ENCODE measurements at places on chromosomes 6 and 20.

DNA sequence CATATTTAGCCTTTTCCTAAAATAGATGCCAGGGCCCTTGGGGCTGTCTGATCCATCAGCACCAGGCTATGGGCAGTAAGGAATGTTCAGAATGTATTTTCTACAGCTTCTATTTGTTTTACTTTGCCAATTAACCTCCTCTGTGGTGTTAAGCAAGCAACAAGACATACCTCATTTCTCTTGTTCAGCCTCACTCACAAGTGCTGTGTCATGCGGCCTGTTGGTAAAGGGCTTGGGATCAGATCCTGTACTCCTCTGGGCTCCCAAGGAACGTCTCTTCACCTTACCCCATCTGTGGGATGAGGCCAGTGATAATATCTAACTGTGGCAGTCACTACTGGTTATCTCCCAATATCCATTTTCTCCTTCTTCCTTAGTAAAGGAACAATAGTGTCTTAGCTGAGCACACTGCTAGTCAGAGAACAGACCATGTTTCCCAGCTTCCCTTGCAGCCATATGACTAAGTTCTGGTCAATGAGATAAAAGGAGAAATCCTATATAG, 7.0 kb upstream of the DSTN start:
- DNase-seq: no peak

GRCh38 chr6:168041928-168042327, 37.1 kb downstream of the FRMD1 start:
- no peak for DNase-seq

GRCh38 chr6:16059496-16059895, 69.4 kb upstream of the MYLIP start:
- no peak for DNase-seq

DNA sequence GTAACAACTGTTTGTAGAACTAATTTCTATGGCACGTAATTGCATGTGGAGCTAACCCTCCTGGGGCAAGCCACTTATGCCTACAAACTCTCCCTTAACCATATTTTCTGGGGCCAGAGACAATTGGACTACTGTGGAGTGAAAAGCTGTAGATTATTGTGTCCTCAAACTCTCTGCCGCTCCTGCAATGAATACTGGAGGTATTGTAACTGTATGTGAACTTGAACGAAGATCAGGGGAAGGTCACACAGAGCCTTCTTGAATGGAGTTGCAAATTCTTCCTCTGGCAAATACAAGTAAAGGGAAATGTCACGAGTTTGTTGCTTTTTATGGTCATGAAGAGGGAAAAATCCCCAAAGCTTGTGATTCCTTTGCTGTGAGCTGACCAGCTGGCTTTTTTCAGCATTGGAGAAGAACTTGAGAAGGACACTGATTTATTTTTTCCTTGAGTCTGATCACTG, 18.2 kb downstream of the AKAP12 start:
- DNase-seq: no peak

DNA sequence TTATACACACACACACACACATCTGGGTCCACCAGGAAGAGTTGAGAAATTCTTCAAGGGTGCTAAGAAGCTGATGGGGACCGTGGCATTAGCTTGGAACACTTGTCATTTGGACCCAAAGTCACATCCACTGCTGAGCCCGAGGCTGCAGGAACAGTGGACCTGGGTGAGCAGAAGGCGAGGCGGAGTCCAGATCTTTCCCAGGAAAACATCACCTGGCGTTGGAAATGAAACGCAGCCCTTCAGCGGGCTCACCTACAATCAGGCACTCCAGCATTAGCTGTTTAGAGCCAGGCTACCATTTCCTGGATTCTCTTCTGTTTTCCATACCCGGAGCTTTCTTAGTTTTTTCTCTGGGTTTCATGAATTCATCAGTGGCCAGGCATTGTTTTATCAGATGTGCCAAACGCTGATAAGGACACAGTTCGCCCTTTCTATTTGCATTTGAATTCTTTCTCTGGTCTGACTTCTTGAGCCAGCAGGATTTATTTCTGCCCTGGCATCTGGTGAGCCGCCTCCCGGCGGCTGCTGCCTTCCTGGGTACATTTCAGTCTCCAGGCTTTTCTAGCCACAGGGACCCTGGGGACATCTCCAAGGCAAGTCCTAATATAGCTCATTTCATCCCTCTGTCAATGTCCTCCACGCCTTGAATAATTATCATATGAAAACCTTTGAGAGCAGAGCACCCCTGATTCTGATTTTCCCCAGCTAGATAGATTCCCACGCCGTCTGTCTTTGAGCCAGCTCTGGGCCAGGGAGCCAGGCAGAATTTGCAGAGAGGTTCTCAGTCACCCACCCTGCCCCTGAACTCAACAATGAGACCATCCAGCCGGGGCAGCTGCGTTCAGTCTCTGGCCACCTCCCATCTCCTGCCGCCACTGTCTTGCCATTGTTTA, 170.9 kb downstream of the TTLL2 start:
- no peak for DNase-seq

- DNase-seq: no peak
These were observed 184.4 kb downstream of the GJA10 start for GRCh38 chr6:90078513-90079289.

DNA sequence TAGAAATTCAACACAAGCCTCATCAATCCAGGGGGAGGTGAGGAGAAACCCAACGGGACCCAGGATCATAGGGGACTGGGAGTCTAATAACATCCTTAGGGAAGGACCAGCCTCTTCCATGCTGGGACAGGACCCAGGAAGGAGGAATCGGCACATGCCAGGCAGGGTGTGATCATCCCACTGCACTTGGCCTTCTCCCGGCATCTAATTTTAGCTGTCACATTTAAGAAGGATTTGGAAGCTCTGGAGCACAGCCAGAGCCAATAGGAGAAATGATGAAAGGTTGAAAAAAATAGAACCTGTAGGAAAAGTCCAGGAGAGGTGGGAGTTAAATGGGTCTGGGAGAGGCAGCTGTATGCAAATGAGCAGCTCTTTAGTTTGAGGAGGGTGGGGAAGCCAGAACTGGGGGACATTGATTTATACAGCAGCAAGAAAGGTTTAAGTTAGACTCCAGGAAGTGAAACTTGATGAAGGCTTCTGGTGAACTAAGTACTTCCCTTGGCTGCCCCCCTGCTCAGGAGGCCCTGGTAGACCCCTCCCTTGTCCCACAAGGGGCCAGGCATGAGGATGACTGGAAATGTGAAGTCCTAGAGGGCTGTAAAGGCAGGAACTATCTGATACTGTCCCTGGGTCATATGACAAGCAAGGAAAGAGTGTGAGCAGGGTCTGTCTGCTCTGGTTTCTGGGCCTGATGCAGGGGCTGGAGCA, 260.3 kb downstream of the LRFN2 start:
- DNase-seq: no peak

DNA sequence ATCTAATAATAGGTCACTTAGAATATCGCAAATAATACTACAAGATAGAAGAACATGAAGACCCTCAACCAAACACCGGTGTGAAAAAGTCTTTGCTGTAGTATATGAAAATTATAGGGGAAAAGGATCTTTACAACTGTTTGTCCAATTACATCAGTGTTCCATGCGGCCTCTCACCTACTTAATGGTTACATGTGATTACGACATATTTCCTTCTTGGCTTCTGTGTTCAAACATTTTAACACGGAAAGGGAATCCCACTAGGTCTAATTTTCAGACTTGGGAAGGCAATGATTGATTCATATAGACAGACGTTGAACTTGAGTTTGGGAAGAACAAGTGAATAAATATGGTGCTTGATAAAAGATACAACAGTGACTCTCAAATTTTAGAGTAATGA, 273.4 kb downstream of the KIF16B start:
- no peak for DNase-seq

GRCh38 chr6:37502703-37503291, 3.1 kb upstream of the CCDC167 start:
- DNase-seq: no peak

DNA sequence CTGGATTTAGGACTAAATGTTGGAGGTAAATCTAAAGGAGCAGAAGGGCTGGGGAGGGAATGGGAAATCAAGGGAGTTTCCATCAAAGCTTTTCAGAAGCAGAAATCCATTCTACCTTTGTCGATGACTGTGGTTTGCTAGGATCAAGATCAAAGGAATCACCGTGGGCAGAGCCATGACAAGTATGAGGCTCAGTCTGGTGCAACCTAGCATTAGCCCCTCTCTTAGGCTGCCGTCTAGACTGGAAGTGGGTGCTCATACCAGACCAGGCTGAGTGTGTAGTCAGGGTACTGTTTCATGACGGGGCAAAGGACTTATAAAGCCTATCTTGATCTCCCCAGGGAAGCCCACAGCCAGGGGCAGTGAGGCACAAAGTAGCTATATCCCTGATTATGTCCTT, 120.5 kb downstream of the BMP2 start:
- DNase-seq: no peak

DNA sequence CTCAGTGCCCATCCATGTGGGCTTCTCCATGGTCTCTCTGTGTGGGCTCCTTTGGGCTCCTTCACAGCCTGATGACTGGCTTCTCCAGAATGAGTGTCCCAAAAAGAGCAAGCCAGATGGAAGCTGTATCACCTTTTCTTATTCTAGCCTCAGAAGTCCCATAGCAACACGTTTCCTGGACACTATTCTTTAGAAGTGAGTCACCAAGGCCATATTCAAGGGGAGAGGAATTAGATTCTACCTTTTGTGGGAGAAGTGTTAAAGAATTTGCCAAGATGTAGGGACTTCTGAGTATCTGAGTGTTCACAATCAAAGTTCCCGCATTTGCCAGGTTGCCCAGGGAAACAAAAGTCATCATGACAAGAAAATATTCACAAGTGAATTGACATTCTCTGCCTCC, 20.7 kb upstream of the TBC1D22B start:
- DNase-seq: no peak

DNA sequence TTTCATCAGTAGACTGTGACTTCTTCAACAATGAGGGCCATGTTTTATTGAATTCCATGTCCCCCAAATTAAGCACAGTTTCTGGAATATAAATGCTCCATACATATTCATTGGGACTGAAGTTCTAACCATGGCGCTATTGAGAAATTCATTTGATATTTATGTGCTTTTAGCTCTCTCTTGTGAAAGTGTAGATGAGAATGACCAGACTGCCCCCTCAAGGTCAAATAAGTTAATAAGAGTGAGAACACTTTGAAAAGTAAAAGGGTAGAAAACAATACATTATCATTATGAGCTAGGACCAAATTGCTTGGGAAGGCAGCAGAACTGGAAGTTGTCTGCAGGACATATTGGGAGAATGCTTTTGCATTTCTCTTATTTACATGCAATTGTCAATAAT, 597.9 kb downstream of the EPM2A start:
- DNase-seq: no peak

DNA sequence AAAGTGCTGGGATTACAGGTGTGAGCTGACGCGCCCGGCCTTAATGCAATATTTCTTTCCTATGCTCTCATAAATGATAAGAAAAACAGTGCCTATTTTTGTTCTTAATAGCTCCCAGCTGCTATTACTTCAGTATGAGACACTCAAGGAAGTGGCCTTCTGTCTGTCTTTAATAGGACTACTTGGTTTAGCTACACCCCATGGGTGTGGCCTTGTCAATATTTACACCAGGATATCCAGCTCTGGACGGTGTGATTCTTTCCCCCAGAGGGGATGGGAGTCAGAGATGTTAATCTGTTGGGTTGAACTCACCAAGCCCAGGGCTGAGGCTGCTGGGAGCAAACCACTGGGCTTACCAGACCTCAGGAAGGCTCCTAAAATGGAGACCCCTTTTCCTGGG, 134.2 kb downstream of the CEP57L1 start:
- no peak for DNase-seq

DNA sequence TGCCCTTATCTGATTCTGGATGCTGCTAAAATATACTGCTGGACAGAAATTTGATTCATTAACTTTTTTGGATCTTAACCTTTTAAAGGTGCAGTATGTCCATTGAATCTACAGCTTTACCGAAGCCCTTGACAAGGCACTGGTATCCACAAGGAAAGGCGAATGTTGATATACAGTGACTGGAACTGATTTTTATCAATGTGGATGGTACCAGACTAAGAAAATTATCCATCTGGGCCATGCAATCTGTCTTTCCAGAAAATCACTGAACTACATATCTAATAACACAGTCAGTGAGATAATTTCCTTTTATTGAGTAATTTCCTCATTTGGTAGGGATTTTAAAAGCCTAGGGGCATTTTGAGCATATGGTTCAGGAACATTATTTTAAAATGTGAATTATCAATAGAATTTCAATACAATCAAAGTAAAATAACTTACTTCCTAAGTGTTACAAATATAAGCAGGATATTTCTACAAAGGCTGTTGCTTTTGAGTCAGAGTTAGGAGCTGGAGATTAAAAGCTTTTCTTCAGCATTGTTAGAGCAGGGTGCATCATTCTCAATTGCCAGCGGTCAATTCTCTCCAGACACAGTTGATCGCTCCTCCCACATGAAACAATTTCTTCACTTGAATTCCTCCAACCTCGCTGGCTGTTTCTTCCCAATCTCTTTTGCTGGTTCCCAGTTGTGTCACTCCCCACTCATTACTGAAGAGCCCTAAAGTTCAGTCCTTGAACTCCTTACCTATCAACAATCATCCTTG, 585.3 kb upstream of the FLRT3 start:
- no peak for DNase-seq

DNA sequence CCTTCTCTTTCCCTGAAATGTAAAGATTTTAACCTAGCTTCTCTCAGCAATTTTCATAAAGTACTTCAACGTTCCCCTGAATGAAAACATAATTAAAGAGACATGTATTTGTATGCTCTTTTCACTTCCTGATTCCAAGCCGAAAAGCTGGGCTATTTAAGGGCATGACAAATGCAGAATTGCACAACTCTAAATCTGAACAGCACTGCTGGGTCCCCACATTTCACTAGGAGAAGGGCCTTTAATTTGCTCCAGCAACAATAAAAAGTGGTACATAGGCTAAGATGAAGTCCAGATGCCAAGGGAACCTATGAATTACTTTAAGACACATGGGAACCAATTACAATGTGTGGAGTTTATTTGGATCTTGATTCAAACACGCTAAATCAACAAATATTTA, 42.0 kb downstream of the IRAK1BP1 start:
- no peak for DNase-seq

- DNase-seq: no peak
These were observed 109.7 kb downstream of the RCAN2 start for GRCh38 chr6:46381579-46381978.

- no peak for DNase-seq
These were observed 58.4 kb upstream of the IER3 start for GRCh38 chr6:30802731-30803130.

GRCh38 chr6:26388014-26388413, 5.1 kb downstream of the BTN2A2 start:
- no peak for DNase-seq

GRCh38 chr6:69791065-69791471, 5.7 kb downstream of the LMBRD1 start:
- DNase-seq: no peak

DNA sequence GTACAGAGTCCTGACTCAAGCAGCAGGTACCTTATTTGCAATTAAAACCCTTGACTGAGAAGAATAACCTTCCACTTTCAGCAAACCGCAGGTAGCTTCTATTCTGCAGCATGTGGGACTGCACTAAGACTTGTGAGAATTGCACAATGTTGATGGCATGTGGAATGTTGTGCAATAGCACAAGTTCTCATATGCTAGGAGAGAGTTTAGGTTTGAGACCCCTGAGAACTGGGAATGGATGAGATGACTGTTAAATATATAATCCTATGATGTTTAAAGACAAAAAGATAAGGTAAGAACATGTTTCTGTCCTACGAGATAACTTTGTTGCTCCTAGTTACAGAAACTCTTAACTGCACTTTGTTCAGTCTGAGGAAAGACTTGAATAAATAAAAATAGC, 194.6 kb downstream of the OTOR start:
- no peak for DNase-seq

Data from activated CD8-positive, alpha-beta memory T cell treated with anti-CD3 and anti-CD28 coated beads, Interleukin-2, amount 50 U/mL, for 4 hours (primary cell).